Stimulated activated CD4-positive, alpha-beta T cell treated with anti-CD3 and anti-CD28 coated beads, Interleukin-1b, Interleukin-23, amount 100 ng/mL, for 1 hour (primary cell): ENCODE measurements at places on chromosomes 4 and X.
A peak's percentile ranks its signal among the peaks of the same experiment; 100 is the strongest.

DNA sequence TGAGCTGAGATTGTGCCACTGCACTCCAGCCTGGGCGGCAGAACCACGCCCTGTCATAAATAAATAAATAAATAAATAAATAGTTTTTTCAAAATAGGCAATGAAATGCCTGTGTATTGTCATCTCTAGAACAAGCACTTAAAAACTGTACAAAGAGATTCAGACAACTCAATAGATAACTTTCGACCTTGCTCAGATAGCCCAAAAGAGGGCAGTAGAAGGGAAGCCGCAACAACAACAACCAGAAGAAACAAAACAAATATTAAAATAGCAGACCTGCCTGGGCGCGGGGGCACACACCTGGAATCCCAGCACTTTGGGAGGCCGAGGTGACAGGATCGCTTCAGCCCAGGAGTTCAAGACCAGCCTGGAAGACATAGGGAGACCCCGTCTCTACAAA lies 9.4 kb upstream of the CLDN34 start:
- DNase-seq: no peak

GRCh38 chr4:3106339-3107186 lies 32.1 kb downstream of the HTT start:
- DNase-seq: peak; percentile 90

- no peak for DNase-seq
Measured at GRCh38 chr4:6017030-6017429, 1.2 kb downstream of the C4orf50 start.

DNA sequence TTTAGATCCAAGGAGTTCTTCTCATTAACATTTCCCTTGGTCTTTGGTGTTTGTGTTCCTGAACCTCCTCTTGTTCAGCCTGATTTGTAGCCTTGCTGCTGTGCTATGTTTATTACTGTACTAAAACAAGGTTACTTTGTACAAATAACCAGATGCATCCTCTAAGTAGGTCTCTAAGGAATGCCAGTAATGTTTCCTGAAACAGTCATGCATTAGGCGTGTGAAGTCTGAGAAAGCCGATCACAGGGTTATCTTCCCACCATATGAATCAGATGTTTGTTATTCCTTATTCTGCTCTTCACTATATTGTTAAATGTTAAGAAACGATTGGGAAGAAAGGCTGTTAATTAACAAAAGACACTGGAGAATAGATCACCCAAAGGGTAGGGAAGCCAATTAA lies 66.9 kb downstream of the GALNTL6 start:
- no peak for DNase-seq

- no peak for DNase-seq
Measured at GRCh38 chr4:71020611-71021010, 27.2 kb downstream of the DCK start.
